Nucleus accumbens (tissue), 56 donors: ENCODE measurements at places on chromosomes 5 and 9.

- no peak for DNase-seq
Measured at GRCh38 chr5:76732405-76733048, 16.6 kb downstream of the F2R start.

GRCh38 chr5:74430631-74431289, 209.8 kb downstream of the ENC1 start:
- DNase-seq, result no peak

DNA sequence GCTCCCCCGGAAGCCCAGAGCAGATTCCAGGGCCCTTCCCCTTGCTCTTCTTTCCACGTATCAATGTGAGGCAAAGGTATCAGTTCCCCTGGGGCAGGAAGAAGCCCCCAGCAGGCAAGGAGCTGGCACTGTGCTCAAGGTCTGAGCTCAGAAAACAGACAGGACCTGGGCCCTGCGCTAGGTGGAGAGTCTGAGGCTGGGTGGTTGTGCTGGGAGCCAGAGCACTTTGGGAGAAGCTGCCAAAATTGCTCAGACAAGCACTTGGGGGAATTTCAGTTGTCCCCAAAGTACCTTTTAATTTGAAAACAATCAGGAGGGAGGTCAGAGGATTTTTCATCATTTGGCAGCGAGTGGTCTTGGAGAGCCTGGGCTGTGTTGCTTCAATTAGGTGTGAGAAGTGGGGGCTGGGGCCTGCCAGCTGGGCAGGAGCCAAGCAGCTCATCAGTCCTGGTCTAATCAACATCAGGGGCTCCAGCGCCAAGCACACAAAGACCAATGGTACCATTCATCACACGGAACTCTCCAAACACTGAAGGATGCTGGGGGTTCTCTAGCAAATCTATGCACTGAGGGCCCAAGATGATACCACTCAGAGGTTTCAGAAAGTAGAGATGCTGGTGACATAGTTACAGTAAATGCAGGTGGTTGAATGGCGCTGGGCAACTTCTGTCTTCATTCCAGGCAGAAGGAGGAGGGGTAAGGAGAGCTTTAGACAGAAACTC, 176.5 kb downstream of the SNX18 start:
- DNase-seq, result no peak

- DNase-seq, result no peak
Measured at GRCh38 chr9:110688329-110688728, 19.7 kb downstream of the MUSK start.

GRCh38 chr9:16258708-16259107, 611.8 kb downstream of the BNC2 start:
- no peak for DNase-seq

DNA sequence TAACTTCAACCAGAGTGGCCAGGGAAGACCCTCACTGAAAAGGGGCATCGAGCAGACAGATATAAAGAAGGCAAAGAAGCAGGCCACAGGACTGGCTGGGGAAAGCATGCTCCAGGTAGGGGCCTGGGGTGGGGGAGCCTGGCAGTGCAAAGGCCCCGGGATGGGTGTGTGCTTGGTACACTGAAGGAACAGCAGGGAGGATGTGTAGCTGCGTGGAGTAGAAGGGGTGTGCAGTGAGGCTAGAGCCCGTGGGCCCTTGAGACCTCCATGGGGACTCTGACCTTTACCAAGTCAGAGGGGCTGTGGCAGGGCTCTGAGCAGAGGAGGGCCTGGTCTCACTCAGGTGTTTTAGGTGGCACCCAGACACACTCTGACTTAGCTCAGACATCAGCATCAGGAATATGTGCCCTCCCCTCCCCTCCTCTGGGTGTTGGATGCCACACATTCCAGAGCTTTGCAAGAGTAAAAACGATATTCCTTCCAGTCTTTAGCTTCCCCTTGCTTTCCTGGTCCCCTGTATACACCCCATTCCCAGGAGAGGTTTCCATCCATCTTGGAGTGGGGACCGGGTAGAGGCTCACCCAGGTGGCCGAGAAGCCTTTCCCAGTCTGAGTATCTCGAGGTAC, 7.6 kb downstream of the TRIM7 start:
- no peak for DNase-seq

- no peak for DNase-seq
Measured at GRCh38 chr5:134517553-134517952, 7.9 kb upstream of the JADE2 start.

DNA sequence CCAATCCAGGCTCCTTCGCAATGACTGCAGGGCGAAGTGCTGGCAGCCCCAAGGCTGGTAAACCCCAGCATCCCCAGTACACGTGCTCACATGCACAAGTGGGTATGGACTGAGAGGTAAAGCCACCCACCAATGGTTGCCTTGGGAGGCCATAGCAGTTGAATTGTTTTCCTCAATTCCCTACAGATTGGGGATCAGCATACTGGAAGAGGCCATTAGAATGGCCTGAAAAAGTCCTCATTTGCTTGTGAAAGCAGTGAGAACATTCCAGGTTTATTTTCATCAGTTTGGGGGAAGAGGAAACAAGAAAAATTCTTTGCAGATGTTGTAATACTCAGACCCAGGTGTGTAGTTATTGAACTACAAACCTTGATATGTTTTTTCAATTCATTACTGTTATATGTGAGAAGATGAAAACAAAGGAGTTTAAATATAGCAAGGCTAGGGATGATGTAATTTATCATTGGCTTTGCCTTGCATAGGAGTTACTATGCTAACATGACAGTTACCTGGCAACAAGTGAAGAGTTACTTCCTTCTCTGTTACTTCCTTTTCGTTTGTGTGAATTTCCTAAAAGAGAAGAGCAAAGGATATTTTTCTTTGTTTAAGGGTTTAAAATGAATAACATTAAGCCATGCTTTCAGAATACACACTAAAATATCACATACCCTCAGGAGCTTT, 36.4 kb downstream of the MTMR12 start:
- DNase-seq, result no peak

DNA sequence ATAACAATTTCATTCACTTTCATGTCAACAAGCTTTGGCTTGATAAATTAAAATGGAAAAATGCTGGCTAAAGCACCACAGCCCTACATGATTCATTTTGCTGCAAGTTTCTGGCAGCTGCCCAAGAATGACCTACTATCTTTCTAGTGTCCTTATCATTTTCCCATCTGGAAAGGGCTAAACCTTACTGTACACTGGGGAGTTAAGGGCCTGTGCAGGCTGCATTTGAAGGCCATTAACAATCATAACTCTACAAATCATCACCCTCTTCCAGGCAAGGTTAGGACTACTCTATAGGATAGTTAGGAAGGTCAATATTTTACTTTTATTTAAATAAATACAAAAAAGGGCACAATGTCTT, 579.7 kb upstream of the ZNF608 start:
- no peak for DNase-seq

GRCh38 chr5:180097163-180097894, 25.8 kb upstream of the RNF130 start:
- DNase-seq, result no peak

DNA sequence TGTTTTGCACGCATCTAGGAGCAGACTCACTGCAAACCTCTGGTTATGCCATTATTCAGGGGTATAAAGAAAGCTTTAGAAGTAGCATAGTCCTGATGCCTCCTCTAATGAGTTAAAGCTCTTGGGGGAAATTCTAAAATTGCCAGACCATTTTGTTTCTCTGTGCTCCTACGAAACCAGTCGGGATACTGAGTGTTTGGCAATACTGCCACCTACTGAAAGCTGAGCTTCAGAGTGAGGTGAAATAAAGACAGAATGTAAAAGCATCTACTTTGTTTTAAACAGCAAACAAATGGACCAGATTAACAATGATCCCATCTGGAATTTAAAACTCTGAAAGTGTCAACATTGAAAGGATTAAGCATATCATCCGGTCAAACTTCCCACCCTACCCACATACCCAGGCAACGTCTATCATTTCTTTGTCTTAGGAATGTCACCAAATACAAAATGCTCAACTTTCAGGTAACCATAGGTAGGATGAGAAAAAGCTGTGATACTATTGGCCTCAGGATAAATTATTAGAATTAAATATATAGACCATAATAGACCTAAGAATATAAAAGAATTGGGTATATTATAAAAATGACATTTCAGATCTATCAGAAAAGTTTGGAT, 77.8 kb upstream of the SHISAL2B start:
- DNase-seq, result no peak
